T-cell (primary cell): ENCODE measurements at places on chromosomes 3 and 15. TPM values are rescaled to one million over a fixed set of nuclear protein-coding genes. Genes with fewer than 3 reads are reported as not detected.
A peak's percentile ranks its signal among the peaks of the same experiment; 100 is the strongest.

The PAQR9 gene
- not detected for total RNA-seq

The PAQR5 gene
- total RNA-seq = 0.06 TPM

The RBP2 gene
- total RNA-seq = not detected

The PLCB2 gene
- total RNA-seq = 250 TPM

The MUC13 gene
- total RNA-seq = 0.18 TPM

The KBTBD13 gene
- not detected for total RNA-seq

GRCh38 chr3:141266797-141267555, 35.4 kb downstream of the PXYLP1 start:
- peak overlapping the region; percentile 50 for H3K4me3 ChIP-seq
- peaks cover 30% of the 10 kb centered on the region for H3K4me1 ChIP-seq
- H3K36me3 ChIP-seq = no peaks in the 10 kb centered on the region
- peak; percentile 33 for DNase-seq

GRCh38 chr3:61868499-61868898, 307.1 kb downstream of the PTPRG start:
- no peak overlapping the region for H3K4me3 ChIP-seq
- H3K36me3 ChIP-seq = no peaks in the 10 kb centered on the region
- H3K4me1 ChIP-seq = no peaks in the 10 kb centered on the region
- no peaks in the 10 kb centered on the region for H3K27me3 ChIP-seq

DNA sequence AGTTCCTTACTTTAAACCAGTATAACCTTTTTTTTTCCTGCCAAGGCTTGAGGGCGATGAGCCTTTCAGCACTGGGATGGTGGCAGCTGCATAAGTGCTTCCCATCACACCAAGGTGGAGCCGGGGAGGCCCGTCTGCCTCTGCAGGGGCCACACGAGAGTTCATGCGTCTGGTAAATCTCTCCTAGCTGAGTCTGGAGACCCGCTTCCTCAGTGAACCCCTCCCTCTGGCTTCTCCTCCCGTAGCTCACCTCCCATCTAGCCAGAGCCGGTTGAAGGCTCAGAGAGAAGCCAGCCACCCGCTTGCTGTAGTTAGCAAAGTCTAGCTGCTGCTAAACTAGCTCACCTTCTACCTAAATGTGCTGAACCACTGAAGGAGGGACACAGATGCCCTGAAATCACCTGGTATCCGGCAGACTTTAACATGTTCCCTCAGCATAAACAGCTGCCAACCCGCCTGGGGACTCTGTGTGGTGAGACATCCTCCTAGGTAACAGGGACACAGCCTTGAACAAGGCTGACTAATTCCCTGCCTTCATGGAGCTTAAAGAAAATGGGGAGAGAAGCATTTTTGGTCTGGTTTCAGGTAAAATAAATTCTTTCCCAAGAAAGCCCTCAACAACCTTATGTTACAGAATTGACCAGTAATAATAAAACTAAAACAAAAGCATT, 42.9 kb downstream of the RLBP1 start:
- no peak overlapping the region for H3K4me3 ChIP-seq
- DNase-seq = no peak
- H3K4me1 ChIP-seq = peaks cover 3% of the 10 kb centered on the region
- H3K27me3 ChIP-seq = no peaks in the 10 kb centered on the region

GRCh38 chr3:162626172-162626571, 1129.6 kb downstream of the OTOL1 start:
- no peaks in the 10 kb centered on the region for H3K36me3 ChIP-seq
- no peak for DNase-seq
- no peak overlapping the region for H3K4me3 ChIP-seq
- no peaks in the 10 kb centered on the region for H3K27me3 ChIP-seq
- no peak overlapping the region for H3K27ac ChIP-seq

DNA sequence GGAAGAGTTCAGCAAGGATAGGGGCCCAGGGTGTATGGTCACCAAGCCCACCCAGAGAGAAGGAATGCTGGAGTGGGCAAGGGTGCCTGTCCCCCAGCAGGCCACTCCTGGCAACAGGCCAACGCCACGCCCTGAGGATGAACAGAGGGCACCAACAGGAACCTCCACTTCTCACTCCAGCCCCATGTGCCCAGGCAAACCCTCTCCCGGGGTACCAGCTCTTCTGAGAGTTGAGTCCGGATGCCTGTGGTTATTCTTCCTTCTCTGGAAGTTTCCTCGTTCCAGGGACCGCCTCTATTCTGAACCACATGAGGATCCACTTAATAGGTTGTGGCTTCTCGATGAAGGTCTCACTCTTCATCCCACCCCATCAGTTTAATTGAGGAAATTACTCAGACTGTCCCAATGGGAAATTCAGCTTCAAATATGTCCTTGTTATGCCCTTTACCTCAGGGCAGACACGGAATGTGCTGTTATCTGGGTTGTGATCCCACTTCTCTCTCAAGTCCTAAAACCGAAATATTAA, 114.3 kb downstream of the LIPC start:
- peaks cover 7% of the 10 kb centered on the region for H3K4me1 ChIP-seq
- no peaks in the 10 kb centered on the region for H3K27me3 ChIP-seq
- DNase-seq = no peak
- no peak overlapping the region for H3K4me3 ChIP-seq
- no peak overlapping the region for H3K27ac ChIP-seq

DNA sequence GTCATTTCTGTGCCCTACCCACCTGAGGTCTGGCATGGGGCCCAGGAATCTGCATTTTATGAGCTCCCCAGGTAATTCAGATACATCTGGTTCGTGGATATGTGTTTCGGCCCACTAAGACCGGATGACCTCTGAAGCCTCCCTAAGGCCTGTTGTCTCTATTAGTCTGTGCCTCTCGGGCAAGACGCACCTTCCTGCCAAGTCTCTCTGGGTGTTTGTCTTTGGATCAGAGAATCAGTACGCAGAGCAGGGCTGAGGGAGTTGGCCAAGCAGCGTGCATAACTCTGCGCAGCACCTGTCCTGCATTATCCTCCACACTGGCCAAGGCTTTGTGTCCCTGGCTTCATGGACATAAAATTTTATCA, 181.0 kb downstream of the THSD4 start:
- peaks cover 2% of the 10 kb centered on the region for H3K4me1 ChIP-seq
- no peaks in the 10 kb centered on the region for H3K36me3 ChIP-seq
- no peak for DNase-seq

- no peaks in the 10 kb centered on the region for H3K4me1 ChIP-seq
- H3K36me3 ChIP-seq = no peaks in the 10 kb centered on the region
- H3K27ac ChIP-seq = no peak overlapping the region
- DNase-seq = peak; percentile 60
- H3K4me3 ChIP-seq = no peak overlapping the region
Observed at GRCh38 chr3:15108082-15108545, 9.2 kb upstream of the RBSN start.

GRCh38 chr3:138806376-138807080, 28.2 kb downstream of the PIK3CB start:
- no peak overlapping the region for H3K27ac ChIP-seq
- H3K36me3 ChIP-seq = peaks cover 3% of the 10 kb centered on the region
- no peaks in the 10 kb centered on the region for H3K27me3 ChIP-seq
- H3K4me1 ChIP-seq = no peaks in the 10 kb centered on the region

- DNase-seq = no peak
- no peaks in the 10 kb centered on the region for H3K4me1 ChIP-seq
- H3K27ac ChIP-seq = no peak overlapping the region
Observed at GRCh38 chr3:117611211-117611610, 901.6 kb downstream of the TUSC7 start.

DNA sequence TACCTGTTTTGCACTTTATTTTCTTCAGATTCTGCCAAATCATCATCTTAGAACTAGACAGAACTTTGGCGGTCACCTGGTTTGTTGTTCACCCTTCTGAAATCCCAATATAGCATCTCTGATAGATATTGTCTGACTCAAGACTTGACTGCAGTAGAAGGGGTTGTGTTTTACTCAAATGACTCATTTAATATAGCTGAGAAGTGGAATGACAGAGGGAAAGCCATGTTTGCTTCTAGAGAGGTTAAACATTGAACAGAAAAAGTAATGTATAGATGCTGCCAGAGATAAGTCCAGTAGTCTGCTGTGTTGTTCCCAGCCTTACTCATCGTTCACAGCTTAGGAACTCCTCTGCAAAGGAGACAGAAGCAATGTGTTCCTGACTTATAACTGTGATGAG, 402.0 kb downstream of the AGBL1 start:
- H3K4me1 ChIP-seq = no peaks in the 10 kb centered on the region
- DNase-seq = no peak
- H3K4me3 ChIP-seq = no peak overlapping the region

GRCh38 chr3:146626403-146627122, 21.4 kb upstream of the PLSCR5 start:
- no peak overlapping the region for H3K27ac ChIP-seq
- DNase-seq = no peak
- H3K36me3 ChIP-seq = no peaks in the 10 kb centered on the region
- no peaks in the 10 kb centered on the region for H3K27me3 ChIP-seq

GRCh38 chr3:18988614-18989229, 159.6 kb upstream of the KCNH8 start:
- DNase-seq = peak; percentile 61
- no peak overlapping the region for H3K4me3 ChIP-seq
- H3K4me1 ChIP-seq = no peaks in the 10 kb centered on the region
- no peaks in the 10 kb centered on the region for H3K36me3 ChIP-seq

GRCh38 chr15:52013151-52013791, 5.7 kb upstream of the MAPK6 start:
- H3K36me3 ChIP-seq = no peaks in the 10 kb centered on the region
- no peak overlapping the region for H3K27ac ChIP-seq
- H3K4me1 ChIP-seq = peaks cover 10% of the 10 kb centered on the region
- no peak for DNase-seq
- H3K27me3 ChIP-seq = peaks cover 4% of the 10 kb centered on the region
